Right lung (tissue), 10 donors: ENCODE measurements at places on chromosomes 13 and 19. TPM values are rescaled to one million over a fixed set of nuclear protein-coding genes. Genes with fewer than 3 reads are reported as not detected.

The SCAF1 gene
- polyA plus RNA-seq, result 31.3 TPM

The AP1M2 gene
- 28.8 TPM for polyA plus RNA-seq

The CRLF1 gene
- 215 TPM for polyA plus RNA-seq

The AZU1 gene
- polyA plus RNA-seq, result 1.4 TPM

The SH2D3A gene
- polyA plus RNA-seq, result 7.7 TPM

The NCAN gene
- polyA plus RNA-seq, result 0.03 TPM

The S1PR5 gene
- 0.41 TPM for polyA plus RNA-seq

The GSX1 gene
- polyA plus RNA-seq, result not detected

The ZNF554 gene
- 8.6 TPM for polyA plus RNA-seq
